ENCODE measurements at places on chromosomes 5 and 9.

GRCh38 chr9:37732952-37733351, 20.7 kb upstream of the TRMT10B start:
- no peak for DNase-seq

DNA sequence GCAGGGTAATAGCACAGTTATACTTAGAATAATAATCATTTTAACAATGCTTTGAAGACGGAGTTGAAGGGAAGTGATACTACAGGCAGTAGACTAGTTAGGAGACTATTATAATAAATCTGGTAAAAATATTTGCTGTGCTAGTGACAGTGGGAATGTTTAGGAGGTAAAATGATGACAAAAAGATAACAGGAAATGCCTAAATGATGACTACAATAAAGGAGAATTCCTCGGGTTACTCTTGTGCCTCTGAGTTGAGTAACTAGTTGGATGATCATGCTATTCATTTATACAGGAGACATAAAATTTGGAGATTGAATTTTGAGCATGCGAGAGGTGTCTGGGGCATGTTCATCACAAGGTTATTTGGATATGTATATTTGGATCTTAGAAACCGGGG, 32.2 kb upstream of the PAM start:
- DNase-seq = peak; percentile 77

DNA sequence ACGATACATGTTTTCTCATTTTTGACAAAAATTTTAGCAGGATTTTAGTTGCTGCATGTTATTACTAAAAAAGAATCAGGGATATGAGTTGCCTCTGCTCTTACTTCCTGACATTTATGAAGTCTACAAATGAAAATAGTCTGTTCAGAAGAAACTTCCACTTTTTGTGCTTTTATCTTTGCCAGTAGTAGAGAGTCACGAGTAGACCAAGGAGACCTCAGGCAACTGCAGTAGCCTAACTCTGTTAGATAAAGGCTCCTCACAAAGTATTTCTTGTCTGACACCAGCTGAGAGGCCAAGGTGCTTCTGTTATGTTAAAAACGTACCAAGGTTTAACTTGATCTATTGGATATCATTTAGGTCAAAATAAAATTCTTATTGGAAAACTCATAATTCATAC, 333.9 kb downstream of the NR2F1-AS1 start:
- no peak for DNase-seq

- no peak for DNase-seq
Observed at GRCh38 chr9:85536514-85536913, 205.2 kb downstream of the AGTPBP1 start.

GRCh38 chr9:10045598-10045997, 567.2 kb downstream of the PTPRD start:
- peak; percentile 29 for DNase-seq

GRCh38 chr5:105803431-105803830, 1867.3 kb downstream of the EFNA5 start:
- DNase-seq = no peak

DNA sequence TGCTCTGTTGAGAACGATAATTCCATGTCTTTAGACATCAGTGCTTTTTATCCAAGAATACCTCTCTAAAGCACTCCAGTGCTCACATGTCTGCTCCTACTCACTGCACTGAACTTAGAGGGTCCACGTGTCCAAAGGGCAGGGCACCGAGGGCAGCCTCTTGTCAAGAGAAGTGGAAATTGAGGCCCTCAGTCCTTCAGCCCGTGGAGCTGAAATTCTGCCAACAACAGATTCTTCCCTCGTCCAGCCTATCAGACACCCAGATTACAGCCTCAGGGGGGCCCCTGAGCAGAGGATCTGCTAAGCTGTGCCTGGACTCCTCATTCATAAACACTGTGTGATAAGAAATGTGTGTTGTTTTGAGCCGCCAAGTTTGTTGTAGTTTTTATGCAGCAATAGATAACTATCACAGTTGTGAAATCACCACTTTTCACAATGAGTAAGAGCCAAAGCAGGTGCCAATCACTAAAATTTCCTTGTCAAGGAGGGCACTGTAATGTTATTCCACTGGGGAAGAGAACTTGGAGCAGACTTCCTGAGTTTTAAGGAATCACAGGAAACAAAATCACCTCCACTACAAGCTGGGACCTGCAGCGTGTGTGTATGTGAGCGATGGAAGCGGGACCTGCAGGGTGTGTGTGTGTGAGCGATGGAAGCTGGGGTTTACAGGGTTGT, 58.8 kb upstream of the IGFBPL1 start:
- no peak for DNase-seq

- no peak for DNase-seq
Observed at GRCh38 chr5:139946006-139946405, 97.1 kb downstream of the NRG2 start.

DNA sequence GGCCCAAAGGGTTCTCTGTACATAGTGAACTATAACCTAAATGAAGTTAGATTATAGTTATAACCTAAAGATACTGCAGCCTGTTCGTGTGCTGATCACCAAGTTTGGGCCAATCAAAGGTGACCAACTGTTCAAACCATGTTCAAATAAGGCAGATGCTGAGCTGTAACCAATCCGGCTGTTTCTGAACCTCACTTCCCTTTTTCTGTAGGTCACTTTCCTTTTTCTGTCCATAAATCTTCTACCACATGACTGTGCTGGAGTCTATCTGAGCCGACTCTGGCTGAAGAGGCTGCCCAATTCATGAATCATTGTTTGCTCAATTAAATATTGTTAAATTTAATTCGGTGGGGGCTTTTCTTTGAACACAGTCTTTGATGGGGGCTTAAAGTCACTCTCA, 1920.2 kb downstream of the MAT2B start:
- DNase-seq = no peak

GRCh38 chr5:177453852-177454396, 7.3 kb downstream of the PRR7 start:
- no peak for DNase-seq

- DNase-seq = no peak
Observed at GRCh38 chr9:90169490-90169889, 473.1 kb downstream of the DIRAS2 start.

- no peak for DNase-seq
Observed at GRCh38 chr5:169875731-169876130, 104.6 kb downstream of the INSYN2B start.

DNA sequence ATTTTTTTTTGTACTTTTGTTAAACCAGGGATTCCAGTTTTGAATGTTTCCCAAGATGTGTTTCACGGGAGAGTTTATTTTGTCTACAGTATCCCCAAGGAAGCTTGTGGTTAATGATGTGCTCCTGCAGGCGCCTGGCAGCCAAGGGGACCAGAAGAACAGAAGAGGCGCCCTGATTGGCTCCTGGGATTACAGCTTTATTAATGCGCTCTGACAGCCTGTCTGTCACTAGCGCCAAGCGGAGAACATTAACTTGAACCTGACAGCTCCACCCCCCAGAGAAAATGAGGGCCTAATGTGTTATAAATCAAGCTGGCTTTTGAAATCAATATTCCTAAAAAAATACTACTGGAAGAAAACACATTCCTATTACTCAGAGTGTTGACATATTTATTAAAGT, 5.0 kb upstream of the FBXL7 start:
- DNase-seq = peak; percentile 42

DNA sequence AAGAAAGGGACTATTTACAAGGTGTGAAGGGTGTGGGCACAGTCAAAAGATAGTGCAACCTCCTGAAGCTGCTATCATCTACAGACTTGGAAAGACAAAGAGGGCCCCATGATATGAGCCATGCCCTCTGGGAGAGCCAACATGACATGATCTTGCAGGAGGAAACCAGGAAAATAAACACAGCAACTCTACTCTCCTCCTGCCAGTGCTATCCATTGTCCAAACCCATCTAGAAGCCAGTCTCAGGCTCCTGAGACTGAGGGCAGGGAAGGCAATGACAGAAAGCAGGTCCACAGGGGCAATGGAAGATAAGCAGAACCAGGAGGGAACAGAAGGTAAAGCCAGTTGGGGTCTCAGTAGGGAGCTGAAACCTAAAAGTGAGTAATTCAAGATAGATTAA, 37.1 kb downstream of the PLPP1 start:
- no peak for DNase-seq

GRCh38 chr5:137389042-137389441, 110.1 kb downstream of the SPOCK1 start:
- no peak for DNase-seq

DNA sequence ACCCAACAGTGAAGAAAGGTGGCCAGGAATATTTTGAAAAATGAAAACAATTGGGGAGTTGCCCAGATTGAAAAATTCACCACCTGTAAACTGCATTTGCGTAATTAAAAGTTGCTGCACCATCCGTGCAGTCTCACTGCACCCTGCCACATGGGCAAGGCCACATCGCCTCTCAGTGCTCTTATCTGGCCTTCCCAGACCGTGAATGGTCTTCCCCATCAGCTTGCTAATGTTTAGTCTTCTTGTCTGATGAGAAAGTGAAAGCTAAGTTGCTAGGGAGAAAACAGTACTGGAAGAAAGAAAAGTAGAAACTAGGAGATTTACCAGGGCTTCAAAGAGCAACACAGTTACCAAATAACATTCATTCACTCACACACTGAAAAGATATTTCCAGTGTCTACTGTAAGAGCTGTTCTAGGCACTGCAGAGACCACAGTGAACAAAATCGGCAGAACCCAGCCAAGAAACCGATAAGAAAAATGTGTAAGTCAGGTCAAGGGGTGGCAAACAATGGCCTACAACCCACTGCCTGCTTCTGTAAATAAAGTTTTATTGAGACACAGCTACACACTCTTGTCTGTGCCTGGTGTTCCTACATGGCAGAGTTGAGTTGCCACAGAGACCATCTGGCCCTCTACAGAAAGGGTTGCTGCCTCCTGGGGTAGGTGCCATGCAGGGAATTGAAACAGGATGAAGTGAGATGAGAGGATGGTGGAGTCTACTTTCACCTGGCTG, 51.2 kb upstream of the CTSL start:
- DNase-seq = no peak

GRCh38 chr5:179336126-179336870, 9.0 kb downstream of the ADAMTS2 start:
- no peak for DNase-seq

GRCh38 chr5:132003170-132003744, 8.2 kb downstream of the ACSL6 start:
- DNase-seq = no peak

GRCh38 chr5:21140987-21141386, 1153.0 kb upstream of the CDH18 start:
- DNase-seq = no peak

DNA sequence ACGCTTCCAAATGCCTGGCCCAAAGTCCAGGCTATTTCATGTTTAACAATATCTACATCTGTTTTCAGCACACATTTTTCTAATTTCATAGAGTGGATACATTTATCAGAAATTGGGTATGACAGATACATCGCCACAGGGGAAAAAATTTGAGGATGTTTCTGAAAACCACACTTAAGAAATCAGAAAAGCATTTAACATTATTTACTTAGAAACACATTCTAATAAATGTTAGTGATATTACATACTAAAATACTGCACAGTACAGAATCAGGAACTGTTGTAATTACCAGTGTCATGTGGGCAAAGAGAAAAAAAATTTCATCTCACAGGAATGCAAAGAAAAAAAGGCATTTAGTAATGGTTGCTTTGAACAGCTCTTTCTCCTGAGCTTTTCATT, 310.5 kb upstream of the KIF2A start:
- peak; percentile 48 for DNase-seq

DNA sequence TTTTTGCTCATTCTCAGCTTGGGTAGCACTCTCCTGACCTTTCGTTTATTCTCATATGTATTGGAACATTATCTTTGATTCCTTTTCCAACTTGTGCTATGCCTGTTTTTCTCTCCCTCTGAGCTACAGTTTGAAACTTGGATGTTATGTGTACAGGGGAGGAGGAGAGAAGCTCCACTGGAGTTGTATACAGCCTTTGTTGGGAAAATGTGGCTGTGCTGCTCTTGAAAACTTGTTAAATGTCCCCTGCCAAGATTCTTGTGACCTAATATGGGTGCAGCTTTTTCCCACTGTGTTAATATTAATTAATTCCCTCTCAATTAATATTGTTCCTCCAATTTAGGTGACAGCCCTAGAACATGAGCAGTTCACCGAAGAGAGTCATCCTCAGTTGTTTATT, 235.4 kb downstream of the AOPEP start:
- DNase-seq = no peak

- DNase-seq = peak; percentile 22
Observed at GRCh38 chr5:53820802-53821171, 260.3 kb downstream of the NDUFS4 start.

GRCh38 chr5:171808453-171808852, 22.8 kb downstream of the SMIM23 start:
- DNase-seq = no peak

DNA sequence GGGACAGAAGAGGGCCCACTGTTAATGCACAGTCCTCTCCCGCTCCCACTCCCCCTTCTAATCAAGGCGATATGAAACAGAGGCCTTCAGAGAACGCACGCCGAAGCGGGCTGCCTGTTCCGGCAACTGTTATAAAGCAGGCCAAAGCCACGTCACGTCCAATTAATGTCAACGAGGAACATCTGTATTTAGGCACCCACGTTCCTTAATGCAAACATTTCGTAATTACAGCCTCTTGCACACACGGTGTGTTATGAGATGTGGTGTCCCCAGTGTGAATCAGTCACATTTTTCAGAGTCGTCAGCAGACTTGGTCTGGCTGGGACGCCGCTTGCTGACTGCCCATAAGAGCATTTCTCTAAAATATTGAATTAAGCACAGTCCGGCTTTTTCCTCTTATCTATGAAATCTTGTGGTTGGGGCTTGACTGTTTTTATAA, 339.0 kb downstream of the NSG2 start:
- DNase-seq = peak; percentile 89

DNA sequence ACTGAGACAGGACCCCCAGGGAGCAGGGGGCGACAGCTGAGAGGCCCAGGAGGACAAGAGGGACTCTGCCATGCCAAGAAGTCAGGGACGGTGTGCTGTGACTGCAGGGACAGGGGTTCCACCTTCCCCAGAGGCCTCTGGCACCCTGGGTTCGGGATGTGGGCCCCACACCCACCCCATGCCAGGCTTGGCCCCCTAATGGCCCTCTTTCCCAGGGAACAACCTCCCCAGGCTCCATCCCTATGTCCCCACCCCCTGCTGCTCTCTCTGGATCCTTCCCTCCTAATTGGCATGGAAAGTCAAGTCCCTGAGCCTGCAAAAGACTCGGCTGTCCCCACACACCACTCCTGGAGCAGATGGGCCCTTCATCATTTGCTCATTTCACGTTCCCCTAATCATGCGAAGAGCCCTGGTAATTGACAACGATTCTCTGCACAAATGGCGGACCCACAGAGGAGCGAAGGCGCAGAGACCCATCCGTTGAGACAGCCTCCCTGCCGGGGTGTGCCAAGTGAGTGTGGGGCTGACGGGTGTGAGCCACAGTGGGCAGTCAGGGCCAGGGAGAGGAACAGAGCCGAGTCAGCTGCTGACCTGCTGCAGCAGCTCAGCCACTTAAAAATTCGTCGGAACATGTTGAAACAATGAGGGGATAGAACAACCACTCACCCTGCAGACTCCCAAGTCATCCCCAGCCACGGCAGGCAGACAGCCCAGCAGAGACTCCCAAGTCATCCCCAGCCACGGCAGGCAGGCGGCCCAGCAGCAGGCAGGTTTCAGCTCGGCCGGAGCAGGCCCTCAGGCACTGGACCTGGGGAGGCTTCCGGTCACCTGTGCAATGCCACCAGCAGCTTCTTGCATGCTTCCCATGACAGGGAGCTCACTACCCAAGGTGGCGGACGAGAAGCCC, 109.0 kb downstream of the VAV2 start:
- no peak for DNase-seq

Measured in fibroblast of skin of right quadriceps (primary cell).